ENCODE measurements at places on chromosomes 7 and 10.

DNA sequence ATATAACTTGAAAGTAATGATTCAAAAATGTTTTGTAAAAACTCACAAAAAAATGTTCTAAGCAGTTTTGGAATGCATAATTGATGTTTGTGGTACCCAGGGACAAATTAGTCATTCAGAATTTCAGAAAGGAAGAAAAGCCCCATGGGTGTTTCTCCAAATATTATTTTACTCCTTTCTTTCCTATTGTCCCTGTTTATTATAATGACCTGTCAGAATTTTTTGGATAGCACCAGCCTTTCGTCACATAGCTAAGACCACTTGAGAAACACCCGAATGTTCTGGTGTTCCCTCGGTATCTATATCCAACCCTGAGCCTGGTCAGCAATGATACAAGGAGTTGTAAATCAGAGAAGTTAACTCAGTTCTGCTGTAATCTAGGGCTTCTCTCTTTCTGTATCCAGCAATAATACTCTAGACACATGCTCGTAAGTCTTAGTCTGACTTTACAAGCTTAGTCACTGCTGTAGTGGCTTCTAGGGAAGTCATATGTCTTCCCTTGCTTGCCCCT is 64.8 kb upstream of the MEOX2 start:
- no peak for DNase-seq

GRCh38 chr7:135385209-135385608 is 124.7 kb downstream of the CNOT4 start:
- no peak for DNase-seq

- no peak for DNase-seq
These were observed 59.2 kb downstream of the CROT start for GRCh38 chr7:87404674-87405073.

- no peak for DNase-seq
These were observed 46.8 kb downstream of the TET1 start for GRCh38 chr10:68606918-68607317.

DNA sequence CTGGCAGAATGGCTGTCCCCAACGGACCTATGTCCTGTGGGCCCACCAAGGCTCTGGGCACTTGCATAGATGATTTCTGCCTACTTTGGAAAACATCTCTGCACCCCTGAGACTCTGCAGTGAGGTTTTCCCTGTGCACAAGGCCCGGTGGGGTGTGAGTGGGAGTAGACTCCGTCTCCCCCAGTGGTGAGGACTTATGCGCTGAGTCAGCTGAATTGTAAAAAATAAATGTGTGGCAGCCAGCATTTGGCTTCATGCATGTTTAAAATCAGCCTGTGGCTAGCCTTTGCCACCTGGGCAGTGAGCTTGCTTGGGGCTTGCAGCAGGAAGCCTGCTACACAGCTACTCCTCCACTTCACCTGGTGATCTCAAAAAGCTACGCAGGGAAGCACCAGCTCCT is 139.3 kb upstream of the WDR11 start:
- DNase-seq = no peak

- no peak for DNase-seq
These were observed 38.4 kb upstream of the PLXDC2 start for GRCh38 chr10:19777806-19778205.

DNA sequence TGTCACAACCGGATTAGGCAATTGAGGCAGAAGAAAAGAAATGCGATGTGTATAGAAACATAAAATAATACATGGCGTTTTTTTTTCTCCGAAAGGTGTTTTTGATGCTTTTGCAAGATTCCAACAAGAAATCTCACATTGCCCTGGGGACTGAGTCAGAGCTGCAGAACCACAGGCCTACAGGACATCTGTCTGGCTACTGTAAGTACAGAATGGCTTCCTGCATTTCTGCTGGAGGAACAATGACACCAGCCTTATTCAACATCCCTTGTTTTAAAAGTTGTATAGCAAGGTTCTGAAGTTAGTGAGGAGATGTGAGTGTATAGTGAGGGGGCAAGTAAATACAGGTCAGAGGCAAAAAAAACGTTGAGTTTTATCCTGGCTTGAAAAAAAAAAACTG is 256.4 kb downstream of the ABCA13 start:
- DNase-seq = no peak

GRCh38 chr7:30708983-30709382 is 26.7 kb upstream of the CRHR2 start:
- no peak for DNase-seq

DNA sequence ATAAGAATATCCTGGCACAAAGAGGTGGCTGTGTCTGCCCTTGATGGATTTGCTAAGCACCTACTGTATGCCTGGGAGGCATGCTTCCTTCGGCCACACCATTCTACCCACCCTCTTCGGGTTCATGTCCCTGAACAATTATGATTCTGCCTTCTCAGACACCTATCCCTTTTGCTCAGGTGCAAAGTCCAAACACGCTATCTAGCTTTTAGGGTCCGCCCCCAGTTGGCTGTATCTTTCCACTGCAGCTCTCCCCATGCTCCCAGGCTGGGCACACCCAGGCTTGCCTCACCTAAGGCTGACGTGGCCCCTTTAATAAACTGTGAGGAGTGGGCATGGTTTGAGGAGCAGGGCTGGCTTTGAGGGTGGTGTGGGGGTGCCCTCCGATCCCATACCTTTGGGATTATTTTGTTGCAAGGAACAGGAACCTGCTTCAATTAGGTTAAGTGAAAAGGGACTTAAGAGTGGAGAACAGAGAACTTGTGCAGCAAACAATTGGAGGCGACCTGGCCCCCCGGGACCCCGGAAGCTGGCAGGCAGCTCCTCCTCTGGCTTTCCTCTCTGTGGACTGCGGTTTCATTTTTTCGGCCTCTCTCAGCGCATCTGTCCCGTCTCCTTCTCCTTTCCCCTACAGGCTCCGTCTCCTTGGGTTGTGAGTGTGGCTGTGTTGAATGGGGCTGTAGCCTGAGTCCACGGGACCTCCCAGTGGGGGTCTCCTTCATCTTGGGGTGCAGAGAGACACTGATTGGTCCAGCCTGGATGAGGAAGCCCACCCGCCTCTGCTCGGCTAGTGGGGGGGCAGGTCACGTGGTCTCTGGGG is 3.8 kb downstream of the CLIP2 start:
- DNase-seq = no peak

GRCh38 chr7:44411306-44411705 is 79.2 kb downstream of the NUDCD3 start:
- no peak for DNase-seq

GRCh38 chr7:41582116-41582515 is 120.8 kb downstream of the INHBA start:
- DNase-seq = no peak

DNA sequence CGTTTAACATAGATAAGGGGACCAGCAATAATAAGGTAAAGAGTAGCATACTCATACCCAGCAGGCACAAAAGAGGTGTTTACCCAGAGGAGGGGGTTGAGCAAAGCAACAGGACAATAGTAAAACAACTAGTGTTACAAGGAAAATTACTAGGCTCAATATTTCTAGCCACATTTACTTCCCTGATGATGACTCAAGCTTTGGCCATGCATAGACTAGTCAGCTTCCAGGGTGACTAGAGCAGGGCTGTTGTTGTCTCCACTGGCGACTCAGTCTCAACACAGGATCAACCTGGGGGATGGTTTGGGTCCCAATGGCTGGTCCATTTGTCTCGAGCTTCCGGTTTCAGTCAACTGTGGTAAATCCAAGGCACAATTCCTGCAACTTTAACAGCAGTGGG is 217.7 kb upstream of the KCND2 start:
- DNase-seq = no peak

DNA sequence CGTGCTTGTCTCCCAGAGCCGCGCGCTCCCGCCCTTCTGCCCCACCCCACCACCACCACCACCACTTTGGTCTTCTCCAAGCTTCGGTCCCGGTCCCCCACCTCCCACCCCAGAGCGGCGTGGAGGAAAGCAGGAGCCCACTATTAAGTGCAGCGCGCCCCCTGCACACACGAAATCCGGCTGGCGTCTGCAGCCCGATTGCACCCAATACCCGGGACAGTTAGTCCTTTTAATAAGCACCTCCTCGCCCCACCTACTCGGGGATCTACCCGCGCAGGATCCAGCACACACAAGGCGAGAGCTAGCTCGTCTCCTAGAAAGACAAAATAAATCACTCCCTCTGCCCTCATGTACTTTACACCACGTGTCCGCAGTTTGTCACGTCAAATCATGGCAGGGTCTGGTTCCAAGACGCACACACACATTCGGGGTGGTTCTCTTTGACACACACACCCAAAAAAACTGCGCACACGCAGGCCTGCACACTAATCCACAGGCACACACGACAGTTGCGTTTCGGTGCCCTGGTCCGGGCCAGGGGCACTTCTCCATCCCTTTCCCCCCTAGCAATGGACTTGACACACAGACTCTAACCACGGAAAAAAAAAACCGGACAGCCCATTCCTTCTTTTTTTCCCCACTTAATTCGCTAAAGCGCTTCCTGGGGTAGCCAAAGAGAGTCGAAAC is 1.6 kb downstream of the SFMBT2 start:
- no peak for DNase-seq
